ENCODE measurements at places on chromosomes 6 and 20.

GRCh38 chr6:113969888-113970804 lies 802 bp downstream of the HDAC2 start:
- DNase-seq = peak; percentile 34

DNA sequence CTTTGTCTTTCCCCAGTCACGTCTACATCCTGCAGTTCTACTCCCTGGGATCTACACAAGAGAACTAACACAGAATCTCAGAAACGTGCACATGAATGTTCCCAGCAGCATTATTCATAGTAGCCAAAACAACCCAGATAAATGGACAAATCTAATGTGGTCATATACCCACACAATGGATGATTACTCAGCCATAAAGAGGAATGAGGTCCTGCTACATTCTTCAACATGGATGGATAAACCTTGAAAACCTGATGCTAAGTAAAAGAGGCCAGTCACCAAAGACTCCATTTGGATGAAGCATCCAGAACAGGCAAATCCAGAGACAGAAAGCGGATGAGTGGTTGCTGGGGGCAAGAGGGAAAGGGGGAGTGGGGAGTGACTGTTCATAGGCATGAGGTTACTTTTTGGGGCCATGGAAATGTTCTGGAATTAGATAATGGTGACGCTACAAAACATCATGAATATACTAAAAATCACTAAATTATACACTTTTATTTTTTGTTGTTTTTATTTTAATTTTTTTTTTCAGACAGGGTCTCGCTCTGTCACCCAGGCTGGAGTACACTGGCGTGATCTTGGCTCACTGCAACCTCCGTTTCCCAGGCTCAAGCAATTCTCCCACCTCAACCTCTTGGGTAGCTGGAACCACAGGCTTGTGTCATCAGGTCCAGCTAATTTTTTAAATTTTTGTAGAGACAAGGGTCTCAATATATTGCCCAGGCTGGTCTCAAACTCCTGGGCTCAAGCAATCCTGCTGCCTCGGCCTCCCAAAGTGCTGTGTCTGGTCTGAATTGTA lies 50.8 kb upstream of the DSN1 start:
- DNase-seq = no peak

DNA sequence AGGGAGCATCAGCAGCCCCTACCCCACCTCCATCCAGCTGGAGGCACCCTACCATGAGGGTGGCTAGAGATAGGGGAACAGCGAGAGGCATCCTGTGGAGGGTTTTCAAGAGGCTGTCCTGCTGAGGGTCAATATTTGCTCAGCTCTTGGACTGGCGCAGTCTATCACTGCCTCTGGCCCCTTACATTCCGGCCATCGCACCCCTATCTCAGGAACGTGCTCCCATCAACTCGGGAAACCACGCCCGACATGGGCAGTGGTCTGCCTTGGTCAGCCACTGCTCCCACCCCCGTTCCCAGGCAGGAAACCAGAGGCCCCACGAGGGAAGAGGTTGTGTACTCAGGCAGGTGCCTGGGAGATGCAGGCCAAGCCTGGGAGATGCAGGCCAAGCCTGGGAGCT lies 57.9 kb downstream of the VEGFA start:
- DNase-seq = no peak

- DNase-seq = peak; percentile 72
Measured at GRCh38 chr6:75893058-75893775, 144.2 kb downstream of the MYO6 start.

GRCh38 chr6:27591699-27592480 lies 119.0 kb upstream of the ZNF184 start:
- no peak for DNase-seq

DNA sequence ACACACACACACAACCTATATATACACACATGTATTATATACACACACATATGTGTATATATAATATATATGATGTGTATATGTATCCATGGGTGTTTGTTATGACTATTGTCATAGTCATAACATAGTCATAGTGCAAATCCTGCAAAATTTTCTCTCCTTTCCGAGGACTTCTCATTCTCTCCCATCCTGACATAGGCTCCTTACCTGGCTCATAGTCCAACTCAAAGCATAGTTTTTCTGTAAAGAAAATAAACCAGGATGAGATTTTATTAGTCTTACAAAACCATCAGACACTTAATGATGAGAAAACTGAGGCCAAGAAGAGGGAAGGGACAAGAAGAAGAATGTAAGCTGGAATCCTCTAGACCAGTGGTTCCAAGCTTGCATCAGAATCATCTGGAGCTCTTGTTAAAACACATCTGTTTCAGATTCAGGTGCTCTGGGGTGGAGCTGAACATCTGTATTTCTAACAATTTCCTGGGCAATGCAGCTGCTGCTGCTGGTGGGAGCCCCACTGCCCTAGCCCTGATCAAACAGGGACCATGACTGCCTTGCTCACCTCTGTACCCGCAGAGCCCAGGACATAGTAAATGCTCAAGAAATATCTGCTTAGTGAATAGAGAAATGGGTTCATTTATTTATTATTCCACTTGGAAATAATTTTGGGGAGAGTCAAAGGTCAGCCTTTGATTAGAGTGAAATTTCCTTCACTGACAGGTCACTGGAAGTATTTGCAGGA lies 5.3 kb downstream of the TRIM10 start:
- DNase-seq = no peak

GRCh38 chr6:18386298-18386976 lies 713 bp upstream of the RNF144B start:
- DNase-seq = no peak

DNA sequence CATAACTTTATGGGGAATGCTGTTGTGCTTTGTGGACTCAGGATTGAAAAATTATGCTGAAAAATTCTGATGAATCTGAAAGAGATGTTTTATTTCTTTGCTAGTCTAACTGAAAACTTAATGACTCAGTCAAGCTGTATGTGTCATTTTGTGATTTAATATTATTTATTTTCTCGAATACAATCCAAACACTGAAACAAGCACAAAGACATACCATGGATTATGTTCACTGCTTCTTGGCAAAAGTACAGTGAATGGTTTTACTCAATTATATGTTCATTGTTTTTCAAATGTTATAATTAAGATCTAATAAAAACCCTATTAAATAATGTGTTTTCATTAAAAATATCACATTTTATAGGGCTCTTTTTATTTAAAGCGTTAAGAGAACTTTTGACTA lies 330.6 kb upstream of the EPHA7 start:
- DNase-seq = no peak

DNA sequence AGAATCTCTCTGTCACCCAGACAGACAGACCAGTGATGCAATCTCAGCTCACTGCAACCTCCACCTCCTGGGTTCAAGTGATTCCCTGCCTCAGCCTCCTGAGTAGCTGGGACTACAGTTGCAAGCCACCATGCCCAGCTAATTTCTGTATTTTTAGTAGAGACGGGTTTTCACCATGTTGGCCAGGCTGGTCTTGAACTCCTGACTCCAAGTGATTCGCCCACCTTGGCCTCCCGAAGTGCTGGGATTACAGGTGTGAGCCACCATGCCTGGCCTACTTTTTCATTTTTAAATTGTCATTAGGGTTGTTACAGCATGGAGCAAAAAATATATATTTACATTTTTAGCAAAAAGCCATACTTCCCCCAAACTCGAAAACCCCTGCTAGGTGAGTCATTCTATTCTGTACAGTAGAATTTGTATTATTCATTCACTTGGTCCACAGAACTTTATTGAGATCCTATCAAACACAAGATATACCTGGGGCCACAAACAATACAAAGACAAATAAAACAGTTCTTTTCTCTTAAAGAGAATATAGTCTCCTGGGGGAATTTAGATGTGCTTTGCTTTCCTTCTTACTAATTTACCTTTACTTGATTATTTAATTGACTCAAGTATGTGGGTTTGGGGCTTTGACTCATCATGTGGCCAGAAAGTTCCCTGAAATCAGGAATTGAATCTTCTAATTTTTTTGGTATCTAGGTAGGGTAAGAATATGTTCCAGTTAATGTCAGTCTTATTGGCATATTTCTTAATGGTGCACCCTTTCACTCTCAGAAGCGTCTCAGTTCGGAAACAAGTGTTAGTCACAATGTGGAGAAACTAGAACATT lies 16.6 kb upstream of the CCND3 start:
- DNase-seq = no peak

- DNase-seq = no peak
Measured at GRCh38 chr6:89669002-89669401, 30.5 kb upstream of the LYRM2 start.

GRCh38 chr6:117477988-117478852 lies 4.3 kb upstream of the DCBLD1 start:
- DNase-seq = no peak

- no peak for DNase-seq
Measured at GRCh38 chr6:104526376-104526775, 333.3 kb downstream of the HACE1 start.

DNA sequence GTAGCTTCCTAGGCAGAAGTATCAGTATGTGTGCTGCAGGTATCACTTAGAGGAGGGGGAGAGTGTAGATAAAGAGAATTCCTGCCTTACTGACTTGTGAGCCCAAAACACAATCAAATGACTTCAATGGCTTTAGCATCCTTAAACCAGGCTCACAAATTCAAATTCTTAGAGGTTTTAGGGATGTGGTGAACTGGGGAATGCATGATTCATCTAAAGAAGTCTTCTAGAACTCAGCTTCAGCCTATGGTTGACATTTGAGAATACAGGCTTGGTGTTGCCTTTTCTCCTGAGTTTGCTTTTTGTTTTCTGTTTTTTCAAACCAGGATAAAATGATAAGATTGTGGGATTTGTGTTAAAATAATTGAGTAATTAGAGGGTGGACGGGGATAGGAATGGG lies 14.4 kb downstream of the SNRPC start:
- DNase-seq = no peak

DNA sequence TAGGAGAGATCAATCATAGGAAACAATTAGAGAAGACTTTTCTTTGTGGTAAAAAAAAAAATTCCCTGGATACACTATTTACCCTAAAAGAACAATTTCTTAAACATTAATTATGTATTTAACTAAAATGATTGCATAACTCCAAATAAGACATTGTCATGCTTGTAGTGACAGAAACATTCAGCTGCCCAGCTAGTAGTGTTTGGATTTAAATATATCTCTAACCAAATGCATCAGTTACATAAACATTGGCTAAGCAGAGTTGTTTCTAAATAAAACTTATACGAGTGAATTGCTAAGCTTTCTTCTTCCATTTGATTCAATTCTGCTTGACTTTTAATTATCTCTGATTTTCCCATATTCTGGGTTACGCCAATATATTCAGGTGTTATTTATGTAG lies 23.7 kb downstream of the MLIP start:
- DNase-seq = no peak

GRCh38 chr6:103079867-103080266 lies 1686.4 kb downstream of the GRIK2 start:
- DNase-seq = no peak

DNA sequence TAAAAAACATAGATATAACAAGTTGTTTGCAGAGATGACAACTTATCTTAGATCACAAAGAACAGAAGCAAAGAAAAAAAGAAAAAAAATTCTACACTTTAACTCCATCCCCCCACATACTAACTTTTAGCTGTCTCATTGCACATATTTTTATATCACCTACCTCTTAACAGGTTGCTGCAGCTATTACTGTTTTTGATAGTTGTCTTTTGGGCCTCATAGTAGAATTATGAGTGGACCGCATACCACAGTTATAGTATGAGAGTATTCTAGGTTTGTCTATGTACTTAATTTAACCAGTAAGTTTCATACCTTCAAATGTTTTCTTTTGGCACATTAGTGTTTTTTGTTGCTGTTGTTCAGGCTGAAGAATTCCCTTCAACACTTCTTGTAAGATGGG lies 12.3 kb downstream of the RSPH3 start:
- DNase-seq = no peak

DNA sequence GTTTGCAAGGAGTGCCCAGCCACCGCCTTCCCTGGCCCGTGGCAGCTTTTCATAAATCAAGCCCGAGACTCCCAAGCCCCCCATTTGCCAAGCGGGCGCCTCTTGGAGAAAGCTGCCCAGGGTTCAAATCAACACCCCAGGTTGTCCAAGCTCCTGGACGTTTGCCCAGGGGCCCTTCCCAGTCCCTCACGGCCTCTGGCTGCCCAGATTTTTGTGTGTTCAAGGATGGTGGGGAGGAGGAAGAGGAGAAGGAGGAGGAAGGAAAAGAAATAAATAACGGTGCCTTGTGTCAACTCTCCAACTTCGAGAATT lies 20.6 kb upstream of the NFATC2 start:
- no peak for DNase-seq

DNA sequence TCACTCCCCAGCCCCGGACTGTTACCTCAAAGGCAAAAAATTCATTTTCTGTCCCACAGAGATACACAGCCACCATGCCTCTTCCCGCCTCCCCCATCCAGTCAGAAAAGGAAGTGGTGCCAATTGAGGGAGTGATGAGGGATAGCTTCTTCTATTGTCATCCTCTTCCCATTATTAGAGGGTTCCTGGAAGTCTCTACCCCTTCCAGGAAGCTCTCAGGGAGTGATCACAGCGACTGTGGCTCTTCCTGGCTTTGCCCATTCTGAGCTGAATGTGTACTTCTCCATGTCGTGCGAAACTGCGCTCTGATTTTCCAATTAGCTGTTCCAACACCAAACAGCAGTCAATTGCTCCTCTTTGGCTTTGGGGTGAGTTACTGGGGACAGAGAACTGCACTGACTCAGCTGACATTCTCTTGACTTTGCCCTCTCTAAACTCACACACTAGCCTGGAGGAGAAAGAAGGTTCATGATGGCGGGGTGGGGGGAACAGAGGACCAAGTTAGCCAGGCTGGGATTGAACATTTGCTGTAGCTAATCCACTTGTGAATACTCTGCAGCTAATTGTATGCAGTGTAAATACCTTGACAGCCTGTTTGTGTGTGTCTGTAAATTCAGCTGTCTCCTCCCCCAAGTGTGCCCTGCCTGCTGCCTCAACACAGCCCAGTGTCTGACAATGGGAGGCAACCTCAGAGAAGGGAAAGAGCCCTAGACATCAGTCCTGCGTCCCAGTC lies 2.4 kb upstream of the MDGA1 start:
- peak; percentile 27 for DNase-seq

DNA sequence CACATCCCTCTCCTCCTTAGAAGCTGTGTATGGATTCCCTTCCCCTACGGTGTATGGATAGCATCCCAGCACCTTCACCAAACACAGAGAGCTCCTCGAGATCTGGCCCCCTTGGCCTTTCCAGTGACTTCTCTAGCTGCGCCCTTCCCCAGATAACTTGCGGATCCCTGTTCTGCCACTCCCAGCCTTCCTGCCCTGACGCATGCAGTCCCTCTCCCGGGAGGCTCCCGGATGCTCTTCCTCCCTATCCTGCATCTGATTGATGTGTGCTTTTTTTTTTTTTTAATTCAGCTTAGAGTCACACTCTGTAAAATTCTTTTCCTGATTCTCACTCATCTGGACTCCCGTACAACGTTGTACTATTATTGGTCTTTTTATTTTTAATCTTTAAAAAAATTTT lies 44.8 kb downstream of the GCNT2 start:
- DNase-seq = no peak

GRCh38 chr20:19047951-19048296 lies 164.5 kb upstream of the SLC24A3 start:
- DNase-seq = no peak

GRCh38 chr6:14804785-14805210 lies 441.1 kb upstream of the JARID2 start:
- DNase-seq = no peak

All from NCI-H1694 treated with DMSO at 0.1 percent for 48 hours (cell line).